ENCODE measurements at places on chromosomes 7 and 10.

GRCh38 chr7:68321076-68321639, 1277.1 kb upstream of the AUTS2 start:
- DNase-seq, result peak; percentile 20

GRCh38 chr10:68526634-68527307, 552 bp downstream of the SLC25A16 start:
- DNase-seq, result no peak

DNA sequence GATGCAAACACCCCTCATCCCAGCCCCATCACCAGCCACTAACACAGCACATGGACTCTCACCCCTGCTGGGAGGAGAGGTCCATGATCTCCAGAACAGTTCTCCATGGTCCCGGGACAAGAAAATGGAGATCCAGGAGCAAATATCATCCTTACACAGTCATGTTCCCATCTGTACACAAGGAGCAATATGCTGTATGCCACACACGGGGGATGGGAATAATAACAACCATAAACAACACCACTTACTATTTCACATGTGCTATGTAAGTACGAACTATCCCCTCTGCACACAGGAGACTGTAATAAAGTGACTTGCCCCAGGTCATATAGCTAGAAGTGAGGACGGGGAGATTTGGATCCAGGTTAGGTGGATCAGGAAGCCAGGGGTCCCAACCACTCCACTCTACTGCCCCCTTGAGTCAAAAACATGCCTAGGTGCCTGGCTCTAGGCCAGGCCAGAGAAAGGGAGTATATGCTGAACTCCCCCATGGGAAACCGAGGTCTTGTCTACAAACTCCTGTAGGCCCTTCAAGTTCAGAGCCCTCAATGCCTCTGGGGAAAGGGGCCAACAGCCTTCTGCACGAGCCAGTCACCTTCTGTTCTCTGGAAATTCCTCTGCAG, 34.1 kb downstream of the LRRC20 start:
- DNase-seq, result no peak

DNA sequence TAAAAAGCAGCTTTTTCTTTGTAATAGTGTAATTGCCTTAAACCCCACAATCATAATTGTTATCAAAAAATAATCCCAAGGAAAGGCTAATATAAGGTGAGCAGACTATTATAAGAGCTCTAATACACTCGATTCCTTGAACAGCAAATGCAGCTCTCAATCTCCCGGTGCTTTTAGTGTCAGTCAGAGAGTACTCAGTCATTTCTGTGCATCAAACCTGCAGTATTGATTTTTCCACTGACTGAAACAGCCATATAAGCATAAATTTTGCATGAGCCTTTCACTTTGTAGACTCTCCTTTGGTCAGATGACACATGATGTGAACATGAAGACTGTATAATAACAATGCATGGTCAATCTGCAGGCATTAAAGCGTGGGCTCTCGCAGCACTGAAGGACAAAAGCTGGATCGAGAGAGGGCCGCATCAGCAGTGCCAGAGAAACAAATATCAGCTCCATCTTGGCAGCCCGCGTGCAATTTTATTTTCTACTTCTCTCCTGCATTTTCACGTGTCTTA, 272.0 kb downstream of the POU6F2 start:
- DNase-seq, result no peak

GRCh38 chr10:35635576-35635975, 6.5 kb downstream of the FZD8 start:
- DNase-seq, result no peak

GRCh38 chr10:35889971-35890675, 248.0 kb upstream of the FZD8 start:
- DNase-seq, result no peak

- no peak for DNase-seq
Observed at GRCh38 chr10:57785068-57785467, 482.6 kb downstream of the IPMK start.

DNA sequence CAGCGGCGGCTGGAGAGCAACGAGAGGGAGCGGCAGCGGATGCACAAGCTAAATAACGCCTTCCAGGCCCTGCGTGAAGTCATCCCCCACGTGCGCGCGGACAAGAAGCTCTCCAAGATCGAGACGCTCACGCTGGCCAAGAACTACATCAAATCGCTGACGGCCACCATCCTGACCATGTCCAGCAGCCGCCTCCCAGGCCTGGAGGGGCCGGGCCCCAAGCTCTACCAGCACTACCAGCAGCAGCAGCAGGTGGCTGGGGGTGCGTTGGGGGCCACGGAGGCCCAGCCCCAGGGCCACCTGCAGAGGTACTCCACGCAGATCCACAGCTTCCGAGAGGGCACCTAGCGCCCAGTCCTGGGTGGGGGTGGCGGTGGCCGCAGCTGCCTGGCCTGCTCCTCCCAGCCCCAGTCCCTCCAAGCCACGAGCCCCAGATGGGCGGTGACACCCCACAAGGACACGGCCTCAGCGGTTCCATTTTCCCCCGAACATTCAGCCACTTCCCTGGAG, 1.3 kb downstream of the BHLHA15 start:
- DNase-seq, result no peak

DNA sequence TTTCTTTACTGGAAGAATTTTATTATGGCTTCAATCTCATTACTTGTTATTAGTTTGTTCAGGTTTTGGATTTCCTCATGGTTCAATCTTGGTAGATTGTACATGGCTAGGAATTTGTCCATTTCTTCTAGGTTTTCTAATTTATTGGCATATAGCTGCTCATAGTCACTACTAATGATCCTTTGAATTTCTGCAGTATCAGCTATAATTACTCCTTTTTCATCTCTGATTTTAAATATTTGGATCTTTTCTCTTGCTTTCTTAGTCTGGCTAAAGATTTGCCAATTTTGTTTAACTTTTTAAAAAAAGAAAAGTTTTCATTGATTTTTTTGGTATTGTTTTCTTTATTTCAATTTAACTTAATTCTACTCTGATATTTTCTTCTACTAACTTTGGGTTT, 59.2 kb downstream of the SLC13A1 start:
- DNase-seq, result no peak

- DNase-seq, result no peak
Observed at GRCh38 chr10:97612386-97612785, 20.9 kb downstream of the MORN4 start.

GRCh38 chr10:4141471-4141870, 356.5 kb upstream of the KLF6 start:
- no peak for DNase-seq

GRCh38 chr7:46175221-46175620, 254.1 kb upstream of the IGFBP3 start:
- no peak for DNase-seq

- no peak for DNase-seq
Observed at GRCh38 chr10:14649739-14650138, 125.0 kb downstream of the FAM107B start.

DNA sequence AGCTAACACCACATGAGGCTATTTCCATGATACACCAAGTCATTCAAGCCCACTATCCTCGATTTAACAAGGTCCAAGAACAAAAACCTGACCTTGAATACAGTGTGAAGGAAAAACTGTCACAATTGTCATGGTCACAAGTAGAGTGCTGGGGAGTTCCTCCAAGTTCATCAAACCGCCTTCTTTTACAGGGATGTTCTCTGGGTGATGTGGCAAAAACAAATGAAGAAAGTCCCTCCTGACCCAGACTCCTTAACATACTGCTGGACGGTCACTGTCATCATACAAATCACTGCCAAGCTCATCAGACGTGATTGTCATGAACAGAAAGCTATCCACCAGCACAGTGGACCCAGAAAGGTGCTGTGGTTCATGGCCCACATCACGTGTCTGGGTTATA, 28.9 kb downstream of the HIPK2 start:
- DNase-seq, result no peak

- no peak for DNase-seq
Observed at GRCh38 chr7:37709631-37710509, 26.3 kb downstream of the GPR141 start.

DNA sequence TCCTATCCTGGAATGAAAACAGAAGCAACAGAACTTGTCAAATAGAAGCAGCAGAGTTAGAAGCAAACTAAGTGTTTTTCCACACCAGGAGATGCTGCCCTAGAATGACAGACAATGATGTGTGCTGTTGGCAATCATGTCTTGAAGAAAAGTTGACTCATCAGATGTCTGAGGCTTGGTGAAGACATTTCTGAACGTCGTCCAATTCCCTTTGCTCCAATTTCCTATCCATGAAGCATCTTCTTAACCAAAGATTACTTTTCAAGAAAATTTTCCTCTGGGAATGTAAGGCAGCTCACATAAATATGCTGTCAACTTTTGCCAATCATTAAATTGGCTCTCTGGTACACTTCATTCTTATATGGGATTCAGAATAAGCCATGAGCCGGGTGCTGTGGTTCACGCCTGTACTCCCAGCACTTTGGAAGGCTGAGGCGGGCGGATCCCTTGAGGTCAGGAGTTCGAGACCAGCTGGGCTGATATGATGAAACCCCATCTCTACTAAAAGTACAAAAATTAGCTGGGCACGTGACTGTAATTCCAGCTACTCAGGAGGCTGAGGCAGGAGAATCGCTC, 34.6 kb downstream of the MALSU1 start:
- no peak for DNase-seq

DNA sequence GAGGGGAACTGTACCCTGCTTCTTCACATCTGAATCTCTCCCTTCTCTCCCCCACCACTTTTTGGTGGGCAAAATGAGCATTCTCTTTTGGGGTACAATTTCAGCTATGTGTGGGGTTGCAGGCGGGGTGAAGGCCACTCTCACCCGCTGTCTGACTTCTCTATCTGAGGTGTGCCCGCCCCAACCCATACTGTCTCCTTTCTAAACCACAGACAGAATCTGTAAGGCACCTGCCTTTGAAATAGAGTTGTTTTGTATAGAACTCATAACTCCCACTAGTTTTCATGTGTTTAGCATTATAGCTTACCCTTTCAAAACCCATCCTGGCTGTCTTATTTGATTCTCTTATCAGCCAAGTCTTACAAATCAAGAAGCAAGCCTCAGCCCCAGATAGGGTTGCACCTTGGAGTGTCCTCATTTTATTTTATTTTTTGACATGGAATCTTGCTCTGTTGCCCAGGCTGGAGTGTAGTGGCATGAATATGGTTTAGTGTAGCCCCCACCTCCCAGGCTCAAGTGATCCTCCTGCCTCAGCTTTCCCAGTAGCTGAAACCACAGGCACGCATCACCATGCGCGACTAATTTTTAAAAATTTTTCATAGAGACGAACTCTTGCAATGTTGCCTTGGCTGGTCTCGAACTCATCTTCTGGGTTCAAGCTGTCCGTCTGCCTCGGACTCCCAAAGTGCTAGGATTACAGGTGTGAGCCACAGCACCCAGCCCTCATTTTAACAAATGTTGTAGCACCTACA, 11.9 kb downstream of the TSPAN14 start:
- no peak for DNase-seq

DNA sequence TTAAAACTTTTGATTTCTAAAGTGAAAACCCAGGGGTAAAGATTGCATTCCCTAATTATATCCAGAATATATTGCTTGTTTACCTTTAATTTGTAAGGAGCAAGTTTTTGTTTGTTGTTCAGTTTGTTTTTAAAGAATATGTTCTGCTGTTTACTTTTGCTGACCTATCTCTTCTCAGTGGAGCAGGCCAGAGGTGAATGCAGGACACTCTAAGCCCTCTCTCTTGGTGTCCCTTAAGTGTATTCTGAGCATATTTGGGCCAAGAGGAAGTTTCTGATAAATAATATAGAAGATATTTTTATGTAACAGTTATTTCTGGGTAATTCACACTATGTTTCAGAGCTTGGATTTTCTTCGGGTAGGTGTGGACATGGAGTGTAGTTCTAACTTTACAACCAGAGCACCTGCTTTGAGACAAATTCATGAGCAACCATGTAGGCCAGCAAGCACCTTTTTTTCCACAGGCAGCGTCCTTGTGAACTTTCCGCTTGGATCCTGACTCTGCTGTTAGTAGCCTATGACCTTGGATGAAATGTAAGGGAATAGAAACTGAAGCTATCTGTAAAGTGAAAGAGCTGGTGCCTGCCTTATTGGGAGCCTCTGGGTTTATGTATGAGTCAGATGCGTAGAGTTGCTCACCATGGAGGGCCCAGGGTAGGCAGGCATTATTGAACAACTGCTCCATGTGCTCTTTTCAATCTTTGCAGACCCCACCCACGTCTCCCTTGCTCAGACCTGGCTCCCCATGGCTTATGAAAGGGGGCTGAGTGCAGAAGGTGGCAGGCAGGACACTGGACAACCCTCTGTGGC, 16.1 kb downstream of the OGDH start:
- DNase-seq, result no peak

DNA sequence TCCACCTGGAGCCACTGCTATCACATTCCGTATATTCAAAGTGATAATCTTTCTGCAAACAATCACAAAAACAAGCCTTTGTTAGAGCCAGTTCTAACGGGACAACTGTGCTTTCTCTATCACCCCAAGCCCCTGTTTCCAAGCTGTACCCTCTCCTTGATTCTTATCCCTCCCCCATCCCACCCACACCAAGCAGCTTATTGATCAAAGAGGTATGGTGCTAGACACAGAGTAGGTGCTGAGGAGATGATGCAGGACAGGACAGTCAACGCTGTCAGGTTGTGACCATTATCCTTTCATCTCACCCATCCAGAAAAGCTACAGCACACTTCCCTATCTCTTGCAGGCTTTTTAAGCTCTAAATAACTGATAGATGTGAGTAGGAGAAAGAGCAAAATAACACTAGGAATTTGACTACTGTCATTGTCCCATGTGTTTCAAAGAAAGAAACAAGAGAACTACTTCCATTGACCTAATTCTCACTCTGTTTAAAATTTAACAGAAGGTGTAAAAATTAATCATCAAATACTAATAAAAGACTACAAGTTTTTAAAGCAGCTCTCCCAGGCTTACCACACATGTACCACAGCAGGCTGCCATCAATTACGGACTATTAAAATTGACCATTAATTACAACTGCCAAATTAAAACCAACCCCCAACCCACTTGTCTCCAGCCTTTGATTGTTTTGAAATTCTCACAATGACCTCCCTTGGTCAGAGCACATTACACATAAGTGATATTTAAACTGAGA, 94.3 kb downstream of the ELAPOR2 start:
- no peak for DNase-seq

- no peak for DNase-seq
Observed at GRCh38 chr7:97075928-97076327, 41.6 kb upstream of the SDHAF3 start.

DNA sequence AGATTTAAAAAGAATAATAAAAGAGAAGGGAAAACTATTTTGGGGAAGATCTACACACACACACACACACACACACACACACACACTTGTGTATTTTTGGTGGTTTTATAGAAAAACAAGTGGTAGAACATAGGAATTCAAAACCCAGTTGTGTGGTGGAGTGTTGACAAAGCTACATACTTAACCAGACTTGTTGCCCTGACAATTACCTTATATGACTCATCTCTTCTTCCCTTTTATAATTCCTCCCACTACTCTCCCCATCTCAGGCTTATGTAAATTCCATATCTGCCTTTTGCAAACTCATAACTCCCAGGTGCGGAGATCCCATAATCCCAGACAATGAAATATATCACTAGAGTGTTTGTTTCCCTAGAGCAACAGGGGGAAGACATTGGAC, 873.7 kb downstream of the NXPH1 start:
- peak; percentile 41 for DNase-seq

- no peak for DNase-seq
Observed at GRCh38 chr10:24415455-24416125, 206.7 kb downstream of the KIAA1217 start.

All from putamen (tissue), 1 donor.